ENCODE measurements at places on chromosomes 13 and 19.

GRCh38 chr13:20769091-20769490 lies 4.7 kb downstream of the EEF1AKMT1 start:
- DNase-seq, result no peak

DNA sequence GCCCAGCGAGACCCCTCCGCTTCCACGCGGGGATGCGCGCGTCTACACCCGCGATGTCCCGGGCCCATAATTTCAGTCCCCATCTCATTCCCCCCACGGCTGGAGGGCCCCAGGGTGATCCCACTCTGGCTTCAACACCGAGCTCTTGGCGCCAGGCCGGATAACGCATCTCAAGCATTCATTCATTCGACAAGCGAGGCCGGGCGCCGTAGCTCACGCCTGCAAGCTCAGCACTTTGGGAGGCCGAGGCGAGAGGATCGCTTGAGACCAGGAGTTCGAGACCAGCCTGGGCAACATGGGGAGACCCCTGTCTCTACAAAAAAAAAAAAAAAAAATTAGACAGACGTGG lies 5.9 kb downstream of the ANGPTL6 start:
- no peak for DNase-seq

DNA sequence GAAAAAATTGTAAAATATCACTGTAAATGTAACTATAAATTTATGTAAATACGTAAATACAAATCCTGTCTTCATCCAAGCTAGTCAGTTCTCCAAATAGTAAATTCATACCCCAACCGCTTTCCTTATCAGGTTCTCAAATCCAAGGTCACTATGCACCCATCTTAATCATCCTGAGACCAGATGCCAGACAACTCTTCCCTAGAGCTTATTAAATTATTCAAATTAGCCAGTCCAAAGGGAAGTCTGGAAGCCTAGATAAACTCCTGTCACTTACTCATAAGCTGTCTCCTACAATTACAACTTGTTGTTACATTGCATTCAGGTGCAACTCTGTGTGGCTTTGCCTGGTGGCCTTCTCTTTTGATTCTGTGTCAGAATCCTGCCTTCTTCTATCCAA lies 836.1 kb upstream of the PCDH20 start:
- no peak for DNase-seq

GRCh38 chr19:15098460-15098859 lies 8.7 kb upstream of the SYDE1 start:
- no peak for DNase-seq

DNA sequence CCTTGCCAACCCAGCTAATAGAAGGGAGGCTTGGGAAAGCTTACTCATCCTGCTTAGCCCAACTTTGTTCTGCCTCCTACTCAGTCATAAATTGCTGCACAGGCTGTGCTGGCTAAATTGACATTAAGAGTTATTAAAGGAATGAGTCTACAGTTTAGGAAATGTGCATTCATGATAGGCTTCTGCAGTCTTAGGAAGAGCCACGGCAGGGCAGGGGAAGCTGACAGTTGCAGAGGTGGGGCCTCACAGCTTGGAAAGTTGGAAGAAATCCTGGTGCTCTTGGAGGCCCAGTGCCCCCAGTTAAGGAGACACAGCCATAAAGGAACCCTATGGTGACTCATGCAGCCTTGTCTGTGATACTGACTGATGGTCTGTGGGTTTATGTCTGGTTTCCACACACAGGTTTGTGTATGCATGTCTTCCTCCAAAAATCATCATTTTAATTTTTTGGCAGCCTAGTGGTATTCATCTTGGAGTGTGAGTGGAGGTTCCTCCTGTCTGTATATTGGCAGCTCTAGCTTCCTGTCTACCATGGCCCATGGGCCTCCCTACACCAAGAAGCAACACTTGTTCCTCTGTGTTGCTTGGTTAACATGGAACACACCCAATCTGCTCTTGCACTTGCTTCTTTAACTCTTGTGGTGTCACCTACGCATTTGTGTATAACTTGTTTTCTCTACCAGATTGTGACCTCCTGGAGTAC lies 135.0 kb upstream of the KL start:
- DNase-seq, result no peak

DNA sequence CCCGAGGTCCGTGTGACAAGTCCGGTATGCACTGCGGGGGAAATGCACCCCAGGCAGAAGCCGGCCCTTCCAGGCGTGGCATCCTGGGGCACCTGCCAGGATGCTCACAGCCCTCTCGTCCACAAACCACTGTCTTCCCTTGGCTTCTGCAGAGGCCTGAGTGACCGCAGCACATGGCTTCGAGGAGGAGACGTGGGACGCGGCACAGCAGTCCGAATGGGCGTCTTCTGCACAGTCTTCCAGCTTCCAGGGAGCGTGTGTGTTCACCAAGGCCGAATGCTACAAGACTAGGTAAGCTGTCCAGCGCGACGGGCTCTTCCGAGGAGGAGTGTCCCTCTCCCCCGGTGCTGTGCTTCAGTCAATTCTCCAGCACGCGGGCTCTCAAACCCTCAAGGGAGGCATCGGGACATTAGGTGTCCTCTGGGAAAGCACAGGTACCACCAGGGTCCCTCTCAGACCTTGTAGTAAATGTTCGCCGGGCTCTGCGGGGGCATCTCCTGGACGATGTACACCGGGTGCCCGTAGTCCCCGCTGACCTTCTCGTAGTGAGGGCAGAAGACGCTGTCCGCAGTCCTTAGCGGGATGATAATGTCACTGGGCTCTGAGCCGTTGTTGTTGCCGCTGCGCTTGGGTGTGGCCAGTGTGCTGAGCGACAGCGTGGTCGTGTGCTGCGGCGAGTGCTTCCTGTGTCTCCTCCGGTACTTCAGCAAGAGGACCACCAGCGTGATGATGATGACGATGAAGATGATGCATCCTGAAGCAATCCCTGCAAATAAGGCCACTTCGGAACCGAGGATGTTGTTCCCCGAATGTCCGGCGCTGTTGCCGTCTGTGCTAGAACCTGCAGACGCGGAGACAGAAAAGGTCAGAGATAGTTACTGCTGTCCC lies 42.6 kb downstream of the EFNB2 start:
- no peak for DNase-seq

DNA sequence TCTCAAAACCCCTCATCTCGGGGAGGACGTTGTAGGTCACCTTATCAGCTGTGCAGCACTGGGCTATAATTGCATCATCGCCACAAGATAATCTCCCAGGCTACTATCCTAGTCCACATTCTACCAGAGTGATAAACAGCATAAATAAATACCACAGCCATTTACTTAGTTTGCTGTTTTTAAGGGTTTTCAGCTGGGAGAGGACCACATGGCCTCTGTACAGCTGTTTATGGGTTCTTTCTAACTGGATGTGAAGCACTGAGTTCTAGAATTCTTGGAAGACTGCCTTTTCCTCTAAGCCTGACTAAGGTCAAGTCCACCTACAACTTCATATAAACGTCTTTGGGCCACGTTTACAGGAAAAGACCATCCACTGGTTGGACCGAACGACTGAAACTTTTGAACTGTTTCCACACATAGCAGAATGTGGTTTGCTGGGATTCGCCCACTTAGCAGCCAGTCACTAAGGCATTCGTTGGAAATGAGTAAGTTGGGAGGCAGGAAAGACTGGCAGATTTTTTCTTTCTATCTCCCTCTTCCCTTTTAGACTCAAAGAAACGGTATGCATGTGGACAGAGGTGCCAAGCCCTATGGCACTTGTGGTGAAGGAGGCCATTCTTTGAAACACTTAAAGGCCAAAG lies 752.5 kb upstream of the SGCG start:
- DNase-seq, result no peak

- DNase-seq, result no peak
Measured at GRCh38 chr13:107413005-107413404, 802.3 kb downstream of the LIG4 start.

DNA sequence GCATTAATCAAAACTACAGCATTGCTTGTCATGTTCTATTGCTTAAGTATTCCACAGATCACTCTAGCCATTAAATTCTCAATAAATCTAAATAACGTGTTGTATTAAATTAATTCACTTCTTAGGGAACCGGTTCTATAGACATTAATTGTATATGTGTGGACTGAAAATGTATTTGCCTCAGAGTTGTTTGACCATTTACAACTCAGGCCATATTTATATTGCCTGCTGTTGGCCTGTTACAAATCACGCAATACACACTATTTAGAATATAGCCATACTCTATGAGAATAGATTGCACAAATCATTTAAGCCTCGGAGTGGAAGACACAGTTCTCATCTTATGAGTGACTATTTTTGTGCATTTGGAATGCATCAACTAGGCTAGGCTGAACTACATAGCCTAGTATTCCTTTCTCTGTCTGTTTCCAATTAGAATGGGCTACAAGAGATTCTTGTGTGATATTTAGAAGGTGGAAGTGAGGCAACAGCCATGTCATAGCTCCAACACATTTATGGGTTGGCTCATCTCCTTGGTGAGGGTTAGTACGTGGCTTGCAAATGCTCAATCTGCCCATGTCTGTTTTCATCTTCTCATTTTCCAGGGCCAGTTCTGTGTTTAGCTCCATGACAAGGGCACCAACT lies 1116.1 kb downstream of the PCDH9 start:
- DNase-seq, result no peak

DNA sequence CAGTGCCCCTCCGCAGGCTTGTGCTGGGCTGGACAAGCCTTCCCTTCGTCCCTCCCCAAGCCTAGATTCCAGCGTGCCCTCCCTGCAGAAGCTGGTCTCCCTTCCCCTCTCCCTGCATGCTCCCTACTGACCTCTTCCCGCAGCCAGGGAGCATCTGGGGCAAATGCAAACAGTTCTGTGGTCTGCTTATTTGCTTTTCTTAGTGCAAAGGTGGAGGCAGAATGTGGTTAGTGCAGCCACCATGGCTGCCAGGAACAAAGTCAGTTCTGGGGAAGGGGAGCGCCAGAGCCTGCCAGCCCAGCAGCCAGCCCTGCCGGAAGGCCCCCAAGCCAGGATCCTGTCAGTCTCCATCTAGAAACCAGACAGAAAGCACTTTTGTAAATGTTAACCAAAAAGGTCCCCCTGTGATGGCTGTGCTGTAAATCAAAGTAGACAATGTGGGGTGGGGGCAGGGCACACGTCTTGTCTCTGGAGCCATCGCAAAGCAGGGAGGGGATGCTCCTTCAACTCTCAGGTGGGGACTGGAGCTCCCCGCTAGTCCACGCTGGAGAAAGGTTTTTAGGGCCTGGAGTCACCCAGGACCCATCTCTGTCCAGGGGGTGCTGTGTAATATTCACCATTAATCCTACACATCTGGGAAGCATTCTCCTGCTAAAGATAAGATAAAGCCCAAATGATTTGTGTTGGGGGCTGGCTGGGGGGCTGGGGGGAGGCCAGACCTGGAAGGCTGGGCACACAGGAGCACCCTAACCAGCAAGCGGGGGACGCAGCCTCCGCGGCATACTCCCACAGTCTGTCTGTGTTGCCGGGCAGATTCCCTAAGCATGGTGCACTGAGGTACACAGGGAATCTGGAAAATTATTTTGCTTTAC lies 30.9 kb downstream of the SERP2 start:
- peak; percentile 44 for DNase-seq

GRCh38 chr13:26541678-26542568 lies 15.6 kb upstream of the WASF3 start:
- no peak for DNase-seq

GRCh38 chr13:80131204-80131603 lies 209.7 kb downstream of the SPRY2 start:
- DNase-seq, result peak; percentile 64

DNA sequence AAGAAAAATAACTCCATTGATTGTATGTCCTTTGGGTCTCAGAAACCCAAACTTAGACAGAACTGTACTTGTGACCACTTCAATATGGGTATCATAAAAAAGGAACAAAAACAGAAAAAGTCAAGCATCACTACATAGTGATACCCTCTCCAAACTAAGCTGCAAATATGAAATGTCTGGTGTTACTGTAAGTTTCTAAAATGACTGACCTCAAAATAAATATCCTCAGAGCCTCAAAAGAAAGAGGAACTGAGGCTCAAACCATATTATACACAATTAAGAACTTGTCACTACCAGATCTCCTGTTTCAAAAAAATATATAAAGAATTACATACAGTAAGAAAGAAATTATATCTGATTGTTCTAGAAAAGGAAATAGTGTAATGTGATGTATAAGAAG lies 787.9 kb upstream of the KLHL1 start:
- DNase-seq, result no peak

GRCh38 chr13:113534236-113534860 lies 43.8 kb upstream of the DCUN1D2 start:
- DNase-seq, result no peak

- DNase-seq, result no peak
Measured at GRCh38 chr19:3365836-3366752, at the start of gene NFIC. Gene NFIC (plus strand): TSS chr19:3366583. CDS start chr19:3366637, 54 bp downstream.

- peak; percentile 32 for DNase-seq
Measured at GRCh38 chr13:113209759-113210421, 477 bp downstream of the CUL4A start.

DNA sequence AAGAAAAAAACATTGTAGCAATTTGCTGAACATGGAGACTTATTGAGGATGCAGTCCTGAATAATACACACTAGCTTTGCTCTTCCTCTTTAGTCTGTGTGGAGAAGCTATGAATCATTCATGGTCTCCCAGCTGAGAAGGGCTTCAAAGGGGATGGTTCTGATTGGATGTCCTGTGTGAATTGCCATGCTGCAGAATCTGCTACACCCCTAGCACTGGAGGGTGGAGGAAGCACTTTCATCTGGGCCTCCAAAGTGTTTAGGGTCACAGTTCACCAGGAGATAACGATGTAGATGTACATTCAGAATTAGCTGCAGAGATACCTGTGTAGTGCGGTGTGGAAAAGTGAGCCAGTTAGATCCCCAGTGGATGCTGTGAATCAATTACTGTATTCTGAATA lies 321.1 kb upstream of the EDNRB start:
- DNase-seq, result no peak

DNA sequence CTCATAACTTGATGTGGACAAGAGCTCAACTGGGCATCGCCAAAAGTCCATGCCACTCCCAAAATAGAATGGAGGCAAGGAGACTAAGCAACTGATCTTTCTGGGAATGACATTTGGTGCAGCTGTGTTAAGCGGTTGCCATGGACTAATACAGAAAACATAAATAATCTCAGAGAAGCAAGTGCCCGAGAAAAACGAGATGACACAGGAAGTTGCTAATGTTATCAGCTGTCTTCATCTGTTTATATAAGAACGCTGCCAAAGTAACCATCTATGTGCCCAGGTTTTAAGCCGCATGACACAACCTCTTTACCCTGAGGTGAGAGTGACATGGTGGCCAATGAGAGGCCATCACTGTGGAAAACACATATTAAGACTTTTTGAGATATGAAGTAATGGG lies 54.9 kb upstream of the SACS start:
- peak; percentile 96 for DNase-seq

DNA sequence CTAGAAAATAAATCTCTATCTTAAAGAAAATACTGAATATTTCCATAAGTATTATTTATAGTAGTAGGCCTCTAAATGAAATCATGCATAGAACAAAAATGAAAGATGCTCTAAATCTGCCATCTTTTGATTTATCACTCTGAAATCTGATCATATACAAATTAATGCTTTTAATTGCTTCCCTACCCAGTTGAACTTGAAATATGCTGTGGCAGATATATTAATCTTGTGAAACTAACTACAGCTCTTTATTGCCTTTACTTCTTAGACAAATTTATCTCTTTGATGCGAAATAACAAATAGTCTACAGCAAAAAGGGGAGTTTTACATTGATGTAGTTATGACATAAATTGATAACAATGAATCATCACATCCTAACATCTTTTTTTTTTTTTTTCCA lies 510.7 kb upstream of the SLITRK6 start:
- no peak for DNase-seq

Measured in SHP77 (cell line).